RPMI7951 (cell line): ENCODE measurements at places on chromosomes 3 and 15. TPM values are rescaled to one million over a fixed set of nuclear protein-coding genes. Genes with fewer than 3 reads are reported as not detected.

Gene CRABP1
- total RNA-seq, result 0.29 TPM in 1 of 2 replicates, not detected in the other

Gene SLC22A13
- total RNA-seq, result 0.29 TPM in 1 of 2 replicates, not detected in the other

Gene SLC28A2
- total RNA-seq, result not detected in 2 replicates

DNA sequence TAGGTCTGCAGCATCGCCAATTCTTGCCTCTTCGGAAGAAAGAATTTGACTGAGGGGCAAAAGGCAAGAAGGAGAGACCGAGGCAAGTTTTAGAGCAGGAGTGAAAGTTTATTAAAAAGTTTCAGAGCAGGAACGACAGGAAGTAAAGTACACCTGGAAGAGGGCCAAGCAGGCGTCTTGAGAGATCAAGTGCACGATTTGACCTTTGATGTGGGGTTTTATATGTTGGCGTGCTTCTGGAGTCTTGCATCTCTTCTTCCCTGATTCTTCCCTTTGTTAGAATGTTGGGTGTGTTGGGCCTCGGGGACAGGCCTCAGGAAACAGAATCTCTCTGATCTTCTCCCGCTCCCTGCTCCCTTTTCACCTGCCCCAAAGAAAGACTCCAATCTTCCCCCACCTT, 40.6 kb upstream of the FLNB start:
- no peak for DNase-seq

DNA sequence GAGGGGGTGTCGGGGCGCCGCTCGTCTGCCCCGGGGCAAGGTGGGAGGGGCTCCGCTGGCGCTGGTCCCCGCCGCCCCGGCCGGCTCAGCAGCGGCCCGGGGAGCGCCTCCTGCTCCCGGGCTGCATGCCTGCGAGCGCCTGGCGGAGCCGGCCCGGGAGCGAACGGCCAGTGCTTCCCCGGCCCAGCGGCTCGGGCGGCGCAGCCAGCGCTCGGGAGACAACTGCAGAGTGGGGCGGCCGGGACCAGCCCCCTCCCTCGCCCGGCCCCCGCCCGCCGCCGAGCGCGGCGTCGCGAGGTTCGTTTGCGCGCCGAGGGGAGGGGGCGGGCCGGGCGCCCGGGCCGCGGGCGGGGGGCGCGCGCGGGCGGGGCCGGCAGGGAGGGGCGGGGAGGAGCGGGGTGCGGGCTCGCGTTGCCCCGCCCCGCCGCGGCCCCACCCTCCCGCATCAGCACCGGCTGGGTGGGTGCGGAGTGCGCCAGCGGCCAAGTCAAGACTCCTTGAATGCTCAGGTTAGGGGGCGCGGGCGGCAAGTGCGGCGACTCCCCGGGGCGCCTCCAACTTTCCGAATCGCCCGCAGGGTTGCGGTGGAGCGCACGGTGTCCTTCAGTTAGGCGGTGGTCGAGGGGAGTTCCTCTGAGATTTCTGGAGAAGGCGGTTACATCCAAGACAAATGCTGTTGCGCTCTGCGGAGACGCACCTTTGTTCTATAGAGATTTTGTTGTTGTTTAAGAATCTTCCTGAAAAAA, at the start of gene RGMA:
TSS of gene RGMA (minus strand) at position 231 of the 746 bp plus-strand sequence. CDS start 279 bp downstream, outside the sequence.
- no peak for DNase-seq

GRCh38 chr3:149186219-149186618, 35.4 kb downstream of the CP start:
- DNase-seq, result no peak

- DNase-seq, result no peak
Observed at GRCh38 chr3:192840143-192840836, 77.4 kb downstream of the MB21D2 start.
